ENCODE measurements at places on chromosomes 1 and 21. TPM values are rescaled to one million over a fixed set of nuclear protein-coding genes. Genes with fewer than 3 reads are reported as not detected.

- H3K27me3 ChIP-seq, result no peaks in the 10 kb centered on the region
- peak overlapping the region; percentile 83 for H3K27ac ChIP-seq
- peak; percentile 97 for DNase-seq
- H3K4me3 ChIP-seq, result no peak overlapping the region
- no peaks in the 10 kb centered on the region for H3K36me3 ChIP-seq
Measured at GRCh38 chr1:46820560-46821060, 21.8 kb downstream of the CYP4B1 start.

DNA sequence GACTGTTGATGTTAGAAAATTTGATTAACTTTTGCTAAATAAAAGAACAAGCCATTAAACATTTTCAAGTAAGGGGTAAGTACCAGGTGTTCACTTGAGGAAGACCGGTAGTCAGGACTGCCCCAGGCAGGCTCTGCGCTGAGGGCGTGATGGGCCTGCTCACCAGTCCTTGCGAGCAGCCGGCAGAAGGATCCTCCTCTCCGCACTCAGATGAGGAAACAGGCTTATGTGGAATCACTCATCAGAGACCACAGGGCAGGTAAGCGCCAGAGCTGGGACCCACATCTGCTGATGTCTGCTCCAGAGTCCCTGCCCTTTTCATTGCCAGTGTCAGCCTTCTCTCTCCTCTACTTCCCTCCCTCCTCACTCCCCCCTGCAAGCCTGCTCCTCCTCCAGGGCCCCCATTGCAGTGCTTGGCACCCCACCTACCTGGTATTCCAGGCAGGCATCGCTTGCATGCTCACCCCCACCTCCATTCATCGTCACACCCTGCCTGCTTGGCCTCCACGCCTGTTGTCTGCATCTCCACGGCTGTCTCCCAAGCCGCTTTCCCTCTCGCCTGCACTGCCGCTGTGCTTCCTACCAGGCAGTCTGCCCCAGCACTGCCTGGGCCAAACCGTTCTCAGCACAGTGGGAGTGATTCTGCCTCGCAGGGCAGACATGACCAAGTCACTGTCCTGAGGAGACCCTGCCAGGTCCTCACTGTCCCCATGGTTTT, 24.7 kb upstream of the KDM4A start:
- H3K27me3 ChIP-seq, result no peaks in the 10 kb centered on the region
- no peak overlapping the region for H3K27ac ChIP-seq
- no peak overlapping the region for H3K4me3 ChIP-seq
- DNase-seq, result no peak
- no peaks in the 10 kb centered on the region for H3K4me1 ChIP-seq
- peaks cover 17% of the 10 kb centered on the region for H3K36me3 ChIP-seq

DNA sequence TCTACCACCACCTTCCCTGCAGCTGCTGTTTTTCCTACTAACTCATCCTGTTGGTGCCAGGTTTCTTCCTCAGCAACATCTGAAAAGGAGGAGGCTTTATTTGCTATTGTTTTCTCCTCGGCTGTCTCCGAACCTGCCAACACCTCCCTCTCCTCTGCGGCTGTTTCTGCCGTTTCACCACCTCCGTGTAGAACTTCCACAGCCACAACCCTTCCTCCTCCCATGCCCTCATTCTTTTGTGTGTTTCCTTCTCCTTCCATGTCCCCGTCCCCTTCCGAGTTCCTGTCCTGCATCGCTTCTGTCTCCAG, 59.0 kb upstream of the LRRC53 start:
- H3K4me1 ChIP-seq, result no peaks in the 10 kb centered on the region
- no peaks in the 10 kb centered on the region for H3K36me3 ChIP-seq
- DNase-seq, result no peak

DNA sequence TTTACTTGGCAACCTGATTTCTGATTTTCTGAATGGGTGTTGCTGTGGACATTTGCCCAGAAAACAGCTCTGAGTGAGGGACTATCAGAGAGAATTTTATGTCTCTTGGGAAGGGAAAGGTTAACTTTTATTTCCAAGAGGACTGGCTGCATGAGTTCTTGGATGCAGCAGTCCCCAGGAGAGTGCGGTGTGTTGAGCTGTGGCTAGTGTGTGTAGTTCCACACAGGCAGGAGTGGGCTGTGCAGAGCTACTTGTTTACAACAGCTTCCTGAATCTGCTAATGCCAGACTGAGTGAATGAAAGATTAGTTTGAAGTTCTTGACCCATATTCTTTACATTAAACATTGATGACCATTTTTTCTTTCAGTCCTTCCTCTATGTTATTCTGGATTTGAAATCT, 41.0 kb upstream of the APOBEC4 start:
- no peak overlapping the region for H3K4me3 ChIP-seq
- no peaks in the 10 kb centered on the region for H3K27me3 ChIP-seq

DNA sequence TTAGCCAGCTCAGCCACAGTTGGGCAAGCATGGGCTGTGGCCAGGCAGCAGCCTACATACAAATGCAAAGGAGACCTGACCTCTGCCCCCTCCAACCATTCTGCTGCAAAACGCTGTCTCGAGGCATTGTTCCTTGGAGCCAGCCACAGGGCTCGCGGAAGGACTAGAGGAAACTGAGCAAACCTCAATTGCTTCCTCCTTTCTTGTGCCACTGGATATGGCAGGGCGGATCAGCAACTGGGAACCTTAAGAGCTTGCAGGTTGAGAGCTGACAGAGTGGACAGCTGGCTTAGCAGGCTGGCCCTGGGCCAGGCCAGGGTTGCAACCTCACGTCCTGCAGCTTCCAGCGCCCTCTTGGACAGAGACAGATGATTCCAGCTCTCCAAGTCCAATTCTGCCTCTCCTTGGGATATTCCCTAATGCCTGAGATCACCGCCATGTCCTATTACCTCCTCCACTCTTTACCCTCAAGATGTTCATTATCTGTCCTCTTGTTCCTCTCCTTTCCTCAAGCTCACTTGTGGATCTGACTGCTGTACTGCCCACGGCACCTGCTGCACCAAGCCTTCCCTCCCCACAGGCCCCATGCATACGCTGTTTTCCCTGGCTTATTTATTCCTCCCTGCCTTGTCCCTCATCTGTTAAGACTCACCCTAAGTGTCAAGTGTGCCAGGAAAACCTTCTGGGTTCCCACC, 67.5 kb downstream of the SDC3 start:
- no peak overlapping the region for H3K4me3 ChIP-seq
- peak; percentile 66 for DNase-seq
- no peaks in the 10 kb centered on the region for H3K36me3 ChIP-seq
- no peaks in the 10 kb centered on the region for H3K27me3 ChIP-seq
- peaks cover 6% of the 10 kb centered on the region for H3K4me1 ChIP-seq

GRCh38 chr1:54652168-54652567, 10.6 kb downstream of the MROH7 start:
- H3K36me3 ChIP-seq, result no peaks in the 10 kb centered on the region
- H3K4me1 ChIP-seq, result no peaks in the 10 kb centered on the region
- no peak overlapping the region for H3K4me3 ChIP-seq

GRCh38 chr1:236395230-236395946, 1.3 kb downstream of the EDARADD start:
- DNase-seq, result peak; percentile 79
- H3K27ac ChIP-seq, result peak overlapping the region; percentile 67
- H3K36me3 ChIP-seq, result no peaks in the 10 kb centered on the region
- H3K4me1 ChIP-seq, result peaks cover 6% of the 10 kb centered on the region
- H3K27me3 ChIP-seq, result no peaks in the 10 kb centered on the region

DNA sequence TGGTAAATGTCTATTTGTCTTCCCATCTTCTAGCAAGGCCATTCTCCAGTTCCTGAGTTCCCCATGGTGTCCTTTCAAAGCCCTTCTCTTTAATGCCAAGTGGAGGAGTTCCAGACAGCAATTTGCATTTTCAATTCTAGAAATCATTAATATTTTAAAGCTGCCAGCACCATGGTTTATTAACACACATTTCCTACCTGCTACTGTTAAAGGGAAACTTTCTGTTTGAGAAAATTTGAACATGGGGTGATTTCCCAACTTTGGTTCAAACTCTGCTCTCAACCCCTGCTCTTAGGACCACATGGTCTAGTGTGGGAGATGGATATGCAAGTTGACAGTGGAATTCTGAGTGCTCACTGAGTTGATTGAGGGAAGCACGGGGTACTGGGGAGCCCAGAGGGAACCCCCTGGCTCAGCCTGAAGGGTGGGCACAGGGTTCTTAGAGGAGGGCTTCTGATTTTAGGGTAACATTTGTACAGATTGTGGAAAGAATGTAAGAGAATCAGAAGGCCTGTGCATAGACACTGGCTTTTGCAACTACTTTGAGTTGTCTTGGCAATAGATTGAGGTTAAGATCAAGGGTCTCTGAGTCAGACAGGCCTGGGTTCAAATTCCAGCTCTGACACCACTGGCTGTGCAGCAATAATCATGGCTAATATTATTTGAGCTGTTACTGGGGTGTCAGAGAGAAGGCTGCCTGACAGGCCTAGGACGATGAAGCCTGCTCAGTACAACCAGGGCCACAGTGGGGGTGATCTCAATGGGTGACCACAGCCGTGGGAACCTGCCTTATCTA, 97.8 kb downstream of the BEND5 start:
- H3K36me3 ChIP-seq, result no peaks in the 10 kb centered on the region
- no peaks in the 10 kb centered on the region for H3K27me3 ChIP-seq
- H3K4me1 ChIP-seq, result peaks cover 1% of the 10 kb centered on the region
- no peak for DNase-seq
- H3K4me3 ChIP-seq, result no peak overlapping the region

- no peak overlapping the region for H3K4me3 ChIP-seq
- DNase-seq, result no peak
- H3K36me3 ChIP-seq, result no peaks in the 10 kb centered on the region
- H3K4me1 ChIP-seq, result peaks cover 33% of the 10 kb centered on the region
- H3K27ac ChIP-seq, result no peak overlapping the region
- peaks cover 20% of the 10 kb centered on the region for H3K27me3 ChIP-seq
Measured at GRCh38 chr21:34881839-34882371, 167.2 kb downstream of the RUNX1 start.

DNA sequence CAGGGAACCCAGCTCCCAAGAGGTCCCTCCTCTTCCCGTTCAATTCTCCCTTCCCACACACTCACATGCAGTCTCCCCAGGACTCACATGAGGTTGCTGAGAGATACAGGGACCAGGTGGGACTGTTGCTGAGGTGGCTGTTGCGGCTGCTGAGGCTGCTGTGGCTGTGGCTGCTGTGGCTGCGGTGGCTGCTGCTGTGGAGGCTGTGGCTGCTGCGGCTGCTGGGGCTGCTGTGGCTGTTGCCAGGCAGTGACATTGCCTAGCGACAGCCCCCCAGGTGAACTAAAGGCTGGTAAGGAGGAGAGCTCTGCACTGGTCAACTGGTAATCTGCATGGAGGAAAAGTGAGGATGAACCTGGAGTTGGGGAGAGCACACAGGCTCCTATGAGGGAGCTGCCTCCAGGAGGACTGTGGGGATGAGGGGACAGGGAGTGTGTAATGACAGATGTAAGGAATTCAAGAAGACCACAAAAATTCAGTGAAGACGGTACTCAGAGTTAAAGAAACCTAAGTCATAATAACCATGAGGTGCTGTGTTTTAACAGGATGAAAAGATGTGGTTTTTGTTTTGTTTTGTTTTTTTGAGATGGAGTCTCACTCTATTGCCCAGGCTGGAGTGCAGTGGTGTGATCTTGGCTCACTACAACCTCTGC, 31.8 kb downstream of the MEF2D start:
- no peak for DNase-seq
- peaks cover 40% of the 10 kb centered on the region for H3K4me1 ChIP-seq
- H3K4me3 ChIP-seq, result no peak overlapping the region
- H3K36me3 ChIP-seq, result peaks cover 42% of the 10 kb centered on the region

DNA sequence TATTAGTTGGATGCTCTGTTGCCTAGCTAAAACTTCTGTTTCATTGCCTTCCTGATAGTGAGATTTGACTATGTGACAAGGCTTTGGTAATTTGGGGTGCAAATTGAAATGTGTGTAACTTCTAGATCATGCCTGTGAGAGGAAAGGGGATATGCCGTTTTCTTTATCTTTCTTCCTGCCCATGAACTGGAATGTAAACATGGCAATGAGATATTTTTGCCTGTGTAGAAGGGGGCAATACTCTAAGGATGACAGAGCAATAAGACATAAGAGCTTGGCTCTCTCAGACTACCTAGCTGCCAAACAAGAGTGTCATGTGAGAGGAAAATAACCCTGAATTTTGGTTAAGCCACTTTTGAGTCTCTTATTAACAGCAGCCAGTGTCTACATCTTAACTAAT, 49.7 kb downstream of the RAP1A start:
- H3K4me3 ChIP-seq, result no peak overlapping the region
- no peaks in the 10 kb centered on the region for H3K36me3 ChIP-seq
- no peak overlapping the region for H3K27ac ChIP-seq

GRCh38 chr1:239636347-239636746, 250.0 kb downstream of the CHRM3 start:
- H3K27ac ChIP-seq, result no peak overlapping the region
- no peak for DNase-seq
- no peak overlapping the region for H3K4me3 ChIP-seq
- H3K4me1 ChIP-seq, result no peaks in the 10 kb centered on the region
- no peaks in the 10 kb centered on the region for H3K36me3 ChIP-seq

The SDE2 gene
- 23.5 TPM for total RNA-seq

The HSF2BP gene
- total RNA-seq, result 0.33 TPM

The LIPI gene
- 7.9 TPM for total RNA-seq

The TSPAN2 gene
- 3.0 TPM for total RNA-seq

The TNFRSF4 gene
- total RNA-seq, result 1.5 TPM

The SYT6 gene
- total RNA-seq, result not detected

The FMO2 gene
- 13.8 TPM for total RNA-seq

Data from thyroid gland (tissue), 4 donors.